ENCODE measurements at places on chromosomes 1 and 21.

GRCh38 chr1:17582124-17582774 lies 42.8 kb downstream of the ARHGEF10L start:
- DNase-seq: no peak

GRCh38 chr1:85368073-85368770 lies 91.8 kb upstream of the BCL10 start:
- no peak for DNase-seq

DNA sequence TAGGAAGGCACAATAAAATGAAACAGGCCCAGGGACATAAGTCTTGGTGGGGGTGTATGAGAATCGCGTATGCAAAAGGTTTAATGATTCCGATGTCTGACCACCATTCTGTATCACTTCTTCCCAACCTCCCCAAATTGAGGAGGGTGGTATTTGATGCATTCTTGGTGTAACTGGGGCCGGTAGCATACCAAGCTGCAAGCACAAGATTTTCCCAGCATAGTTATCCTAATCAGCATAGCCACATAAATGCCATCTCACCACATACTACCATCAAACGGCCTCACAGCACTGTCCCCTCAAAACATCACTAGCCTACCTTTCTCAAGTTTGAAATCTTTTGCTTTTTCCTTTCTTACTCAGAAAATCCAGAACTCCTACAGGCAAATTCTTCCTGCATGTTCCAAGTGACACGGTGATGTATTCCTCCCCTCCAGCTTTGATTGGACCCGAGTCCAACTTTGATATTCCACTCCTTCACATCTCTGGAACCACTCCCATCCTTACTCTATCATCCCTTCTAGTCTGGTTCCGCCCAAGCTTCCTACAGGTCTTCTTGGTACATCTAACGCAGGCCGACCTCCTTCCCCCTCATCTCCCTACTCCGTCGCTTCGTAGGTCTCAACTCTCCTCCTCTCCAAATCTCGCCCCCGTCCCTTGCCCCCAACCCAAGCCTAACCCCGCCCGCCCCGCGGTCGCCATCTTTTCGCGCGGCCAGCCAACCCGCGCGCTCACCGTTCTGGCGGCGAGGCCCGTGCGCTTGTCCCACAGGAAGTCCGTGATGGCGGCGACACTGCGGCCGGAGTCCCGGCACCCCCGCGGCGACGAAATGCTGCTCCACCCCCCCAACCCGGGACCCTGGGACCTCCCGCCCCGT lies 600 bp downstream of the CLK2 start:
- no peak for DNase-seq

DNA sequence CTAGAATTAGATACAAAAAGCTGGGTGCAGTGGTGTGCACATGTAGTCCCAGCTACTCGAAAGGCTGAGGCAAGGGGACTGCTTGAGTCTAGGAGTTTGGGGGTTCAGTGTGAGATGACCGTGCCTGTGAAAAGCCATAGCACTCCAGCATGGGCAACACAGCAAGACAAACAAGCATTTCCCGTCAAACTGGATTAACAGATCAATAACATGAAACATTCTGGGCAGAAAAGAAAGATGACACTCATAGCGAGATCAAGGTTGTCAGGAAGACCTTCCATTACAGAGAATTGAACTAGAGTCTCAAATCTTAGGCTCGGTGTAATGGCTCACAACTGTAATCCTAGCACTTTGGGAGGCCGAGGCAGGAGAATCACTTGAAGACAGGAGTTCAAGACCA lies 14.0 kb downstream of the TFB2M start:
- no peak for DNase-seq

DNA sequence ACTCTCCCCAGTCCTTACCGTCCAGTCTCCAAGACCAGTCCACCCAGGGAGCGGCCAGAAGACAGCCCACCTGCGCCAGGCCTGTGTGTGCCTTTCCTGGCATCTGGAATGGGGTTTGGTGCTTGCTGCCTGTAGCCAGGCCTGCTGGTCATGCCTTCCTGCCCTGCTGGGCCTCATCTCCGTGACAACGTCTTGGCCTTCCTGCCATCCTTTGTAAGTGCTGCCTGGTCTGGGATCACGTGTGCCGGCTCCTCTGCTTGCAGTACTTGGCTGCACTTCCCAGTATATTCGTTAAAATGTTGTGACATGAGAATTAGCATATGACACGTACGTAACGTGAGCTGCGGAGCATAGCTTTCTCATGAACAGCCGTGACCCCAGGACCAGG lies 145.3 kb upstream of the COL6A1 start:
- DNase-seq: no peak

GRCh38 chr21:36422279-36423098 lies 37.3 kb downstream of the CHAF1B start:
- peak; percentile 35 for DNase-seq

DNA sequence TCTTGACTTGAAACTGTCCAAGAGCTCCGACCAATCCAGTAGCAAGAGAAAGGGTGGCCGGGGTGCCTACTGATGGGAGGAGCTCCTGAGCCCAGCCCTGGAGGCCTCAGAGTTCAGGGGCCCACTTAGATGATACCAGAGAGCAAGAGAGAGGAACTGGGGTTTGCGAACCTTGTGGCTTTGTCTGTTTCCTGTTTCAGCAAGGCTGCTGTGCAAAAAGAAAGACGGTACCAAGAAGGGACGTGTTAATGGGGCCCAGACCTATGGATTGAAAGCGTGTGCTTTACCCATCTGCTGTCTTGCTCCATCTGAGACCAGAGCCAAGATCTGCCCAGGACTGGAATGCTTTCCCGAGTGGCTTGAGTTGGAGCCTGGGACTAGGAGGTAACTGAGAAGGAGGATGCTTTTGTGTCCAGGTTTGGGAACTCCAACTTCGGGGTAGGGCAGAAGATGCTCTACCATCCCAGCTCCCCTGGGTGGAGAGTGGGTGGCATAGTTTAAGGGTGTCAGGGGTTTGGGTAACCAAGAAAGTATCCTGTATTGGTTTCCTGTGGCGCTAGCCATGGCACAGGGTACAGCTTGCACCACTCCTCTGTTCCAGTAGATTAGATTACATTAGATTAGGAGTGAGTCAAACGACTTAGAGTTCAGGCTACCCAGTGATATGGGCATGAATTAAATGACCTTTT lies at the start of gene TRAF3IP3:
Gene TRAF3IP3, plus strand, starts transcription at position 128 of the 689 bp plus-strand sequence. CDS start 3,987 bp downstream, outside the sequence.
- DNase-seq: peak; percentile 96

DNA sequence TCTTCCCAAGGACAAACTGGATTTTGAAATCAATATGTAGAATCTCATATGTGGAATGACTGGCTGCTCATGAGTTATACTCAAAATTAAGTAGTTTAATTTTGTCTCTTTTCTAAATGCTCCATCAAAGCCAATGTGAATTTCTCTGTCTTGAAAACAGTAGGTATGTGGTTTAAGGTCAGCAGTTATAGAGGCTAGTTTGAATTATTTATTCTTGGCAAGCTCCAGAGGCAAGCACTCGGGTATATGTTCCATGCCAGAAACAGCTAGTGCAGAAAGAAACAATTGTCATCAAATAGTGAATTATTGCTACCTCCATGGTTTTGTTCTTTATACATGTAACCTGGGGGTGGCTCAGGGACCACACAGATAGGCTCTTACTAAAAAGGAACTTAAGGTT lies 63.5 kb downstream of the LRIG2 start:
- no peak for DNase-seq

DNA sequence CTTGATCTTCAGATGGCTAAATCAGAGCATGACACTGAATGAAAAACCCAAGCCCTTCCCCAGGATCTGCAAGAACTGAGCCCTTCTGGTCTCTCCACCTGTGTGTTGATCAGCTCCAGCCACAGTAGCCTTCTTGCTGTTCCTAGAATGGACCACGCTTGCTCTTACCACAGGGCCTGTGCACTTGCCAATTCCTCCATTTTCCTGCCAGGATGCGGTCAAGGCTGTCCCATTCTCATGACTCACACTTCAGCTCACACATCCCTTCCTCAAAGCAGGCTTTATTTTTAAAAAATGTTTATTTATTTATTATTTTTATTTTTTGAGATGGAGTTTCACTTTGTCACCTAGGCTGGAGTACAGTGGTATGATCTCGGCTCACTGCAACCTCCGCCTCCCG lies 43.6 kb upstream of the GRHL3 start:
- DNase-seq: no peak

DNA sequence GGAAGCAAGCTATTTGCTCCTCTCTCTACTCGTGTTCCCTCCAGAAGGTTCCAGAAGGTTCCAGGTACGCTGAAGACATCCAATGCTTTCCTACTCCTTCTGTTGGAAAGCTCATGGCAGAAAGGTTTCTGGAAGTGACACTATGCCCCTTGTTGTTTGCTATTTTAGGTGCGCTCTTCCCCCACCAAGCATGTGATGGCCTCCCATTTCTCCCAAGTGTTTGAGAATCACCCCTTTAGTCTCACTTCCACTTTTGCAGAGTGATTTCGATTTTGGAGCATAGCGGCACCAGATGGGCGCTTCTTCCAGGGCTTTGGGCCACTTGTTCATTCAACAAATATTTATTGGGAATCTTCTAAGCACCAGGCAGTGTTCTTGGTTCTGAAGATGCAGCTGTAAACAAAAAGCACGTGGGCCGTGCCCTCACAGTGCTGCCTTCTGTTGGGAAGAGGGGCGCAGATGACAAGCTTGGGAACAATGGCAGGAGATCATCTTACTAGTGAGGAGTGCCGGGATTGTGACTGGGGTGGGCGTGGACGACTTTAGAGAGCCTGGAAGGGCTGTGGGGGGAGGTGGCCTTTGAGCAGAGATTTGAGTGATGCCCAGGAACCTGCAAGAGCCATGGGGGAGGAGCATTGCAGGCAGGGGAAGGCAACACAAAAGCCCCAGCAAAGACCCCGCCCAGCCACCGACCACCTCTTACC lies 43.0 kb upstream of the TARDBP start:
- no peak for DNase-seq

DNA sequence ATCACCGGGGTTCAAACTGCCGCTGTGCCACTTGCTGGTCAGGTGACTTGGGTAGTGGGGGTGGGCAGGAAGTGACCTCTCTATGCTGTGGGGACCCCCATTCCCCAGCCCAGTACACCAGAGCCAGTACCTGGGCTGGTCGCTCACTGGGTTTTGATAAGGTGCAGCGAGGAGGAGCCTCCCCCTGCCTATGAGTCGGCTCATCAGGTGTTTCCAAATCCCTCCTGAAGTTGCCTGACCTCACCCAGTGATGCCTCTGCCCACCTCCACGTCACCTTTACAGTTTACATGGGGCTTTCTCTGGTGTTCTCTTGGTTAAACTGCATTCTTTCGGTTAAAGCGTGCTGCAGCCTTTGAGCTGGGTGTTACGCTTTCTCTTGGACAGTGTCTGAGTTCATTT lies 58.2 kb downstream of the ARHGEF10L start:
- DNase-seq: no peak

GRCh38 chr1:101540161-101540560 lies 303.3 kb downstream of the S1PR1 start:
- DNase-seq: no peak

DNA sequence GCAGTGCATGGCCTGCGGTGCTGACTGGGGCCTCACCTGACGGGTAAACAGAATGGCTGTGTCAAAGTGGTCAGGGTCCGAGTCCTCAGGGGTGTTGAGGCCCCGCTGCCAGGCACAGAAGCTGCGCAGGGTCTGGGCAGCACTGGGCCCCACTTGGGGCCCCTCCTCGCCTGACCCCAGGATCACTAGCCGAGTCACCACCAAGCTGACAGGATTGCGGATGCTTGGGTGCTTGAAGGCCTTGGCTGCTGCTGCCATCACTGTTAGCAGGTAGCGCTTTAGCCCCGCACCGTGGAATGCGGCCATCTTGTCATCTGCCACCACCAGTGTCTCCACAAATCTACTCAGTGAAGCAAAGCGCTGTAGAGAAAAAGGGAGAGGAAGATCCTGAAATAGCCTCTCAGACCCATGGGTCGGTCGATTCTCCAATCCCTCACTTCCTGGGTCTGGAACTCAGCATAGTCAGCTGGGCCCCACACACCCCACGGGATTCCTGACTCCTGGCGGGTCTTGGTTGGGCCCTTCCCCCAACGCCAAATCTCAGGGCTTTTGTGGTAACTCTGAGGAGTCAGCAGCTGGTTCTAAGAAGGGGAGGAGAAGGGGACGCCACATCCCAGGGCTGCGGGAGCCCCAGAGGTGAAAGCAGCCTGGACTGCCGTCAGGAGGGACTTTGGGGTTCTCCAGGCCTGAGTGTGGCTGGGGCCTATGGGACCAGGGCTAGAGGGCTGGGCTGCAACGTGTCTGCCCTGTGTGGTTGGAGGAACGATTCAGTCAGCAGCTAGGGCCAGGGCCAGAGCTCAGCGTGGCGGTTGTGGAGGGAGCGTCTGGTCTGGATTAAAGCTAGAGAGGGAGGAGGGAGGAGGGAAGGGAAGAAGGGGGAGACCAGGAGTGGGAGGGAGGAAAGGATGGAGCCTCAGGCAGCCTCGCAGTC lies 2.1 kb downstream of the ADAMTS4 start:
- no peak for DNase-seq

GRCh38 chr1:205301205-205301821 lies 20.2 kb downstream of the NUAK2 start:
- no peak for DNase-seq

- no peak for DNase-seq
These were observed 342.1 kb upstream of the NR5A2 start for GRCh38 chr1:199685369-199685768.

- DNase-seq: no peak
These were observed 3.3 kb upstream of the GBP3 start for GRCh38 chr1:89025928-89026327.

DNA sequence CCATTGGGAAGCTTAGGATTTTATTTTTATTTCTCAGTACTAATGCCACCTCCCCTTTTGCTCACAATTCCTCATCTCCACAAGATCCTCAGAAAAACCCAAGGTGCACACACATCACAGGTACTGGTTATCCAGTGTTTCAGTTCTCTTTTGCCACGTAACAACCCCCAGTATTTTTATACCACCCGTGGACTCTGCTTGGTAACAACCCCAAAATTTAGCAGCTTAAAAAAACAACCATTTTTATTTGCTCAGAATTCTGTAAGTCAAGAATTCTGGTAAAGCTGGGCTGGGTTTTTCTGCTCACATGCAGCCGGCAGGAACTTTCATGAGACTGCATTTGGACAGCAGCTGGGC lies 180.0 kb downstream of the KAZN start:
- DNase-seq: no peak

DNA sequence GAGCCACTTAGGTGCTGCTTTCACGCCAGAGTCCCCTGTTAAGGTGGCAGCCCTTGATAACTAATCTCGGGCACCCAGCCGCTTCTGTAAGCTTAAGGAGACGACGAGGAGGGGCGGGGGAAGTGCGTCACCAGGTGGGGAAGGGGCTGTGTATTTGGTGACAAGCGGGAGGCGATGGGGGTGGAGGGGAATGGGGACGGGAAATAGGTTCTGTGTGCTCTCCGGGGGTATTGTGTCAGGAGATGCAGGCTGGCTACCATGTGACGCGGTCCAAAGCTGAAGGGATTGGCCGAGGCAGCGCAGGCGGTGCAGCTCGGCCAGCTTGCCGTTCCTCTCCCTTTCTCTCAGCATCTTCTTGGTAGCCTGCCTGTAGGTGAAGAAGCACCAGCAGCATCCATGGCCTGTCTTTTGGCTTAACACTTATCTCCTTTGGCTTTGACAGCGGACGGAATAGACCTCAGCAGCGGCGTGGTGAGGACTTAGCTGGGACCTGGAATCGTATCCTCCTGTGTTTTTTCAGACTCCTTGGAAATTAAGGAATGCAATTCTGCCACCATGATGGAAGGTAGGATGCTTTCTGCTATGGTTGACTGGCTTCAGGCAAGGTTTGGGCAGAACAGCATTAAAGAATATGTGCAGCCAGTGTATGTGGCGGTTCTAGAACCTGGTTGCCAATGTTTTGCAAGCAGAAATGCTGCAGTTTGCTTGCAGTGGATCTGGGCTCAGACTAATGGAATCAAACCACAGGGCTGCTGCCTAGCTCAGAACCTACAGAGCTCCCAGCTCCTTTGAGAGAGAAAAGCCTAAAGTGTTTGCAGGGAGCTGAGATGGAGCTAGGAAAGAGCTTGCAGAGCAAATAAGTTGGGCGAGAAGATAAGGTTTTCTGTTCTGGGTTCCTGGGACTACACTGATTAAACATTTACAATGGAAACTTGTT lies at the start of gene SGIP1:
Gene SGIP1, plus strand, starts transcription at position 350 of the 937 bp plus-strand sequence. Its CDS starts 206 bp downstream, at position 556.
- DNase-seq: no peak
